ENCODE measurements at places on chromosomes 4 and X. TPM values are rescaled to one million over a fixed set of nuclear protein-coding genes. Genes with fewer than 3 reads are reported as not detected.

DNA sequence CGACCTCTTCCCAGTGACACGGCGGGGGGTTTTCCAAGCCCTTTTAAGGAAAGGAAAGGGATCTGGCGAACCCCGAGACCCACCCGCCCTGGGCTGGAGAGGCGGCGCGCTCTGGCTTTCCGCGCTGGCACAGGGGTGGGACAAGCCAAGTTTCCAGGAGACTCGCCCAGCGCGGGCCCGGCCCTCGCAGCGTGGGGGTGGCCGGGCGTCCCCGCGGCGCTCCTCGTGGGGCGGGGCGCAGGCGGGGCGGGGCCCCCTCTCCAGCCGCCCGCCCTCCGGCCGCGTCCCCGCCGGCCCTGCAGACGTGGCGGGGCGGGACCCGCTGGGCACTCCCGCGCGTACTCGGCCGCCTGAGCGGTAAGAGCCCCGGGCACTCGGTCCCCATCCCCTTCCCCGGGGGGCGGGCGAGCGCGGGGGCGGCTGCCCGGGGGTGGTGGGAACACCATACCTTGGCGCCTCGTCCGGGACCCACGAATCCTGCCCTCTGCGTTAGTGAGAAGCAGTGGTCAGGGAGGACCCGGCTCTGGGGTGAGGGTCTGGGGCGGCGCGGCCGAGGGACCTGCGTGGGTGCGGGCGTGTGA lies at the start of gene FAM114A1:
TSS of gene FAM114A1 (plus strand) at position 329 of the 581 bp plus-strand sequence. CDS start 10,273 bp downstream, outside the sequence.
- peak; percentile 51 for DNase-seq
- peaks cover 17% of the 10 kb centered on the region for H3K4me1 ChIP-seq
- H3K36me3 ChIP-seq: peaks cover 1% of the 10 kb centered on the region
- peaks cover 10% of the 10 kb centered on the region for H3K27me3 ChIP-seq
- H3K27ac ChIP-seq: peak within 1 kb of the TSS; percentile 87

- no peaks in the 10 kb centered on the region for H3K36me3 ChIP-seq
- no peak overlapping the region for H3K27ac ChIP-seq
- no peak for DNase-seq
- no peak overlapping the region for H3K4me3 ChIP-seq
Measured at GRCh38 chrX:115021121-115021520, 3.7 kb upstream of the IL13RA2 start.

GRCh38 chr4:180120068-180120467 lies 2123.1 kb upstream of the TENM3 start:
- H3K36me3 ChIP-seq: peaks cover 1% of the 10 kb centered on the region
- H3K27me3 ChIP-seq: no peaks in the 10 kb centered on the region
- H3K4me3 ChIP-seq: no peak overlapping the region
- peaks cover 4% of the 10 kb centered on the region for H3K4me1 ChIP-seq

DNA sequence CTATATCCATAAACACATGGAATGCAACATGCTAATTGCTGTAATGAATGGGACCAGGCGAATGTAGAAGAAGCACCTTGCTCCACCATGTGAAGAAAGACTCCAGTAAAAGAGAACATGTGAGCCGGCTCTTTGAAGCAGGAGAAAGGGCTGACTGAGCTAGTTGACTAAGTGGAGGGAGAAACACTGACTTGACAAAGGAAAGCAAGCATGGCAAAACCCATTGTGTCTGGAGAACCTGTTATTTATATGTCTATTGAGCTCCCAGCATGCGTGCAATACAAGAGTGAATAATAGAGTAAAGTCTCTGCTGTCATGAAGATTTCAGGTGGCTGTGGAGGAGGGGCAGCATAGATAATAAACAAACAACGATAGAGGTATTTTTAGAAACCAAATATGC lies 559.9 kb downstream of the RAB28 start:
- no peak overlapping the region for H3K27ac ChIP-seq
- no peaks in the 10 kb centered on the region for H3K27me3 ChIP-seq
- H3K36me3 ChIP-seq: no peaks in the 10 kb centered on the region
- no peak for DNase-seq

DNA sequence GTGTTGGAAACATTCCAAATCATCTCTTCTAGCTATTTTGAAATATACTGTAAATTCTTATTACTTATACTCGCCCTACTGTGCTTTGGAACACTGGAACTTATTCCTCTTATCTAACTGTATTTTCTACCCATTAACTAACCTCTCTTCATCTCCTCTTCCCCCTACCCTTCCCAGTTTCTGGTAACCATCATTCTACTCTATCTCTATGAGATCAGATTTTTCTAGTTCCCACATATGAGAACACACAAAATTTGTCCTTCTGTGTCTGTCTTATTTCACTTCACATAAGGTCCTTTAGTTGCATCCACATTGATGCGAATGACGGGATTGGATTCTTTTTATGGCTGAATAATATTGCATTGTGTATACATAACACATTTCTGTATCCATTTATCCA lies 1003.8 kb upstream of the INTU start:
- no peak overlapping the region for H3K27ac ChIP-seq
- DNase-seq: no peak
- H3K4me3 ChIP-seq: no peak overlapping the region
- no peaks in the 10 kb centered on the region for H3K4me1 ChIP-seq
- H3K36me3 ChIP-seq: no peaks in the 10 kb centered on the region

GRCh38 chr4:74112399-74113105 lies 13.6 kb upstream of the CXCL2 start:
- no peaks in the 10 kb centered on the region for H3K36me3 ChIP-seq
- DNase-seq: no peak
- no peak overlapping the region for H3K27ac ChIP-seq
- no peak overlapping the region for H3K4me3 ChIP-seq

GRCh38 chr4:117447925-117448324 lies 362.5 kb upstream of the TRAM1L1 start:
- no peaks in the 10 kb centered on the region for H3K27me3 ChIP-seq
- no peaks in the 10 kb centered on the region for H3K36me3 ChIP-seq
- no peaks in the 10 kb centered on the region for H3K4me1 ChIP-seq
- DNase-seq: no peak
- no peak overlapping the region for H3K4me3 ChIP-seq
- no peak overlapping the region for H3K27ac ChIP-seq

DNA sequence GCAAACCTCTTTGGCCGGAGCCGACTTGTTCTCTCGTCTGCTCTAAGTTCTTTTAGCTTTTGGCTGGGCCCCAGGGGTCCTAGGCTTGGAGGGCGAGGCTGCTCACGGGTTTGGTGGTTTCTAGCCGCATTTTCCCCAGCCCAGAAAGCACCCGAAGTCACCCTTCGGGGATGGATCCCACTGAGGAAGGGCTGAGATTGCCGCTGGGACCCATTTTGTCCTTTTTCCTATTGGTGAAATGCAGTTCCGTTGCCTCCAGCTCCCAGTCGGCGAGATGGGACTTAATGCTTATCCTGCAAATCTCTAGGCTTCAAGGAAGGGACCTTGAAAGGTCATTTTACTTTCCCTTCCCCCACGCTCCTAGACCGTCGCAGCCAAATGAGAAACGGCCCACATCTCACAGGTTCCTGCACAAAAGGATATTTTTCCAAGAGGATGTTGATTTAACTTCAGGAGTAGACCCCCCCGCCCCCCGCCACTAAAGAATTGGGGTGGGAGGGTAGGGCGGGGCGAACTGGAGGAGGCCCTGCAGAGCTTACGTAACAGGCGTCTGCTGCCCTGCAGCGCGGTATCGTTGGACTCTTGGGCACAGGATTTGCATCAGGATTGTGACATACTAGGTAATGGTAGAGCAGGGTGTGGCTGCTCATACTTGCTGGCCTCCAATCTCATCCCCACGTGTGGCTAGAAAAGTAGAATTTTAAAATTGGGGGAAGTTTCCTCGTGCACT lies 564 bp downstream of the PGK1 start:
- H3K4me1 ChIP-seq: peaks cover 26% of the 10 kb centered on the region
- H3K4me3 ChIP-seq: peak overlapping the region; percentile 90
- H3K27me3 ChIP-seq: no peaks in the 10 kb centered on the region
- peak overlapping the region; percentile 96 for H3K27ac ChIP-seq

DNA sequence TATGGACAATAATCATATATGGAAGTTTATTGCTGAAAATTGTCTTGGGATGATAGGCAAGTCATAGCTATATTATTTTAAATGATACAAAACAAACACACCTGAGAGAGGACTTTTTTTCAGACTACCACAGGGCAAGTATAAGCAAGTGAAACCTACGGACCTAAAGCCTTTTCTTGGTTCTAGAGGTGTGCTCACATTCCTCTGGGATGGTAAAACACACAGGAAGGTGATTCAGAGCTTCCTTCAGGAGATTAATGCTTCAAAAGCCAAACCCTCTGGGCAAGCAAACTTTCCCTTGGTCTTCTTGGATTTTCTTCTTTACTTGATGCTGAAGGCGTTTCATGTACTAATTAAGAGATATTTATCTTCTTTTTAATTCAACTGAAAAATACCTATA lies 60.1 kb upstream of the ACSL4 start:
- no peaks in the 10 kb centered on the region for H3K36me3 ChIP-seq
- no peak for DNase-seq
- no peaks in the 10 kb centered on the region for H3K27me3 ChIP-seq

- H3K36me3 ChIP-seq: no peaks in the 10 kb centered on the region
- no peak overlapping the region for H3K4me3 ChIP-seq
Measured at GRCh38 chr4:83125738-83126141, 11.2 kb upstream of the PLAC8 start.

DNA sequence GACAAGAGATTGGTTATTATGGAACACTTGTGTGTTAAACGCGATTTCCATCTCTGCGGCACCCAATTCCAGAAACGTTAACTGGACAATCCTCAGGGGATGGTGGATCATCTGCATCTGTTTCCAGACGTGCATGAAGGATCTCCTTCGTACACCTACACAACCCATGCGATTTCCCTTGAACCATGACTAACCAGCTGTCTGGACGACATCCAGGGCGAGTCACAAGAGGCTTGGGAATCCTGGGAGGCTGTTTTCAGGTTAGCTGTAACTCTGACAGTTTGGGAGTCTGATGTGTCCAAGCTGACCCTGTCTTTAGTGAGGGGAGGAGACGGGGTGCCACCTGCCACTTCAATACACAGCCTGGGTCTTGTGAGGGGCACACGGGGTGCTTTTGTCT lies 84.5 kb downstream of the GATB start:
- no peak overlapping the region for H3K27ac ChIP-seq
- no peaks in the 10 kb centered on the region for H3K27me3 ChIP-seq
- peaks cover 5% of the 10 kb centered on the region for H3K4me1 ChIP-seq
- DNase-seq: no peak
- H3K4me3 ChIP-seq: no peak overlapping the region

- no peaks in the 10 kb centered on the region for H3K27me3 ChIP-seq
- DNase-seq: no peak
- H3K4me1 ChIP-seq: no peaks in the 10 kb centered on the region
- H3K27ac ChIP-seq: no peak overlapping the region
- H3K36me3 ChIP-seq: no peaks in the 10 kb centered on the region
- no peak overlapping the region for H3K4me3 ChIP-seq
Measured at GRCh38 chr4:106764774-106765173, 271.3 kb downstream of the DKK2 start.

- no peak overlapping the region for H3K4me3 ChIP-seq
- H3K27ac ChIP-seq: no peak overlapping the region
- peaks cover 8% of the 10 kb centered on the region for H3K36me3 ChIP-seq
- no peak for DNase-seq
- peaks cover 17% of the 10 kb centered on the region for H3K4me1 ChIP-seq
- no peaks in the 10 kb centered on the region for H3K27me3 ChIP-seq
Measured at GRCh38 chr4:41120297-41121217, 93.8 kb downstream of the APBB2 start.

- DNase-seq: no peak
- H3K27me3 ChIP-seq: no peaks in the 10 kb centered on the region
- no peak overlapping the region for H3K4me3 ChIP-seq
- H3K27ac ChIP-seq: no peak overlapping the region
- H3K36me3 ChIP-seq: peaks cover 45% of the 10 kb centered on the region
Measured at GRCh38 chr4:150960079-150960478, 55.0 kb downstream of the LRBA start.

DNA sequence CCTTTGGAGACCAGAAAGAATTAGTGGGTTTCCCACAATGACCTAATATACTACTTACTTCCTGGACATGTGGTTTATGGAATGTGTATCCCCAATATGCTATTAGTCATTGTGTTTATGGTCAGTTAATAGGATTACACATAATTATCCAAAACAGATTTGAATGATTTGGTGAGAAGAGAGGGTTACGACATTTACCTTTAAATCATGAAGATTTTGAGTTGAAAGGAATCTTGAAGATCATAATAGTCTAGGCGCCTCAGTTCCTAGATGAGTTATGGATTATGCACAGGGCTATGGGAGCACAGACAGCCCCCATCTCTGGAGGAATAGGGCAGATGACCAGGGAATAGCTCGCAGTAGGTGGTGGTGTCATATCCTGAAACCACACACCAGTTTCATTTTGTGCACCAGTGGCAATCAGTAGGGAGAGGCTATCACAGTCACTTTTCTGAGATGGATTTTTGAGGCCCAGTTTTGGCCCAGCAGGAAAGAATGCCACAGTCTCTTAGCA lies 61.3 kb downstream of the SEPTIN11 start:
- H3K27me3 ChIP-seq: no peaks in the 10 kb centered on the region
- H3K27ac ChIP-seq: no peak overlapping the region
- DNase-seq: no peak
- no peak overlapping the region for H3K4me3 ChIP-seq
- H3K4me1 ChIP-seq: peaks cover 5% of the 10 kb centered on the region
- H3K36me3 ChIP-seq: peaks cover 22% of the 10 kb centered on the region

- no peak overlapping the region for H3K4me3 ChIP-seq
- H3K36me3 ChIP-seq: no peaks in the 10 kb centered on the region
- peaks cover 8% of the 10 kb centered on the region for H3K4me1 ChIP-seq
- H3K27me3 ChIP-seq: no peaks in the 10 kb centered on the region
- no peak for DNase-seq
Measured at GRCh38 chr4:125727931-125728330, 413.2 kb downstream of the FAT4 start.

GRCh38 chrX:108165383-108166111 lies 74.0 kb downstream of the ATG4A start:
- H3K27me3 ChIP-seq: no peaks in the 10 kb centered on the region
- no peaks in the 10 kb centered on the region for H3K4me1 ChIP-seq
- H3K36me3 ChIP-seq: peaks cover 6% of the 10 kb centered on the region
- DNase-seq: no peak

TMEM154 gene
- total RNA-seq: 0.46 TPM

TMSB15B gene
- 20.9 TPM for total RNA-seq

SLC39A8 gene
- total RNA-seq: 1.6 TPM

ENAM gene
- 0.09 TPM for total RNA-seq

IL3RA gene
- total RNA-seq: not detected

GSX2 gene
- total RNA-seq: not detected
